Stimulated activated CD8-positive, alpha-beta memory T cell treated with anti-CD3 and anti-CD28 coated beads, Interleukin-7, amount 100 ng/mL, for 48 hours (primary cell): ENCODE measurements at places on chromosomes 7 and 10.

DNA sequence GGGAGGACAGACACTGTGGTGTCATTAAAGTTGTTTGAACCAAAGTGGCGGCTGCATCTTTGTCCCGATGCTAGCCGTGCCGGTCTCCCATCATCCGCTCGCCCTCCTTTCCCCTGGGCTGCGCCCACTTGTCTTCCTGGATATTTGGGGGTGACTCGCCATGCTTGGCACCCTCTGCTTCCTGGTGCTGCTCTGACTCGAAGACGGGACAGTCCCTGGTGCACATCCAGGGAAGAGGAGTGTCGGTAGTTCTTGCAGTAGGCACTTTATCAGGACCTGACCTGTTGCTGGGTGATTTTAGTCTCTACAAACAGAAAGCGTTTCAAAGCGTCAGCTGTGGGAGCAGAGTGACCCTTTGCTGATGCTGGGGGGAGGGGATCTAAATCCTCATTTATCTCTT is 68.3 kb upstream of the DNAJB6 start:
- DNase-seq: no peak

GRCh38 chr7:85471307-85471706 is 284.5 kb upstream of the SEMA3D start:
- DNase-seq: no peak

DNA sequence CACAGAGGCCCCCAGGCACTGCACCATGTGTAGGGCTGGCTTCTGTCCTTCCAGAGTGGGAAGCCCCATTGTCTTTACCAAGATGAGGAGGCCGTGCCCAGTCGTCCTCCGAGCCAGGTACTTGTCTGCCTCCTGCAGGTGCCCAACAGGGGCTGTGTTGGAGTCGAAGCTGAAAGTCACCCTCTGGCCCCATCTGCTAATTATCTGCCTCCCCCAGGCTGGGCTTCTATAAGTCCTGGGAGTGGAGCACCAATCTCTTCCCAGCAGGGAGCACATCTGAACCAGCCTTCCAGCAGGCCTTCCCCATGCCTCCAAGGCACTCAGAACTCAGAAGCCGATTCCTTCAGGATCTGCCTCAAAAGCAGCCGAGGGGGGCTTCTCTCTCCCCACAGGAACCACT is 11.6 kb upstream of the CHST15 start:
- no peak for DNase-seq

DNA sequence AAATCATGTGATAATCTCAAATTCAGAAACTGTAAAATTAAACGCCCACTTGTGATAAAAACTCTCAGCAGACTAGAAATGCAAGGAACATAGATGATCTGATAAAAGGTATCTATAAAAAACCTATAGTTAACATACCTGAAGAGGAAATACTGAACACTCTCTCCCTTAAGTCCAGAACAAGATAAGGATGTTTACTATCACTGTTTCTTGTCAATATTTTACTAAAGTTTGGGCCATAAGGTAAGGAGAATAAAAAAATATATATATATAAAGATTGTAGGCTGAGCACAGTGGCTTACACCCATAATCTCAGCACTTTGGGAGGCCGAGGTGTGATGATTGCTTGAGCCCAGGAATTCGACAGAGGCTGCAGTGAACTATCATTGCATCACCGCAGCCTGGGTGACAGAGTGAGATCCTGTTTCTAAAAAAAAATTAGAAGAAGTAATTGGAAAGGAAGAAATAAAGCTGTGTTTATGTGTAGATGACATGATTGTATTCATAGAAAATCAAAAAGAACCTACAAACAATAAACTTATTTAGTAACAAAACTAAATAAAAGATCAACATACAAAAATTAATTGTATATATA is 28.4 kb downstream of the MPLKIP start:
- DNase-seq: no peak

DNA sequence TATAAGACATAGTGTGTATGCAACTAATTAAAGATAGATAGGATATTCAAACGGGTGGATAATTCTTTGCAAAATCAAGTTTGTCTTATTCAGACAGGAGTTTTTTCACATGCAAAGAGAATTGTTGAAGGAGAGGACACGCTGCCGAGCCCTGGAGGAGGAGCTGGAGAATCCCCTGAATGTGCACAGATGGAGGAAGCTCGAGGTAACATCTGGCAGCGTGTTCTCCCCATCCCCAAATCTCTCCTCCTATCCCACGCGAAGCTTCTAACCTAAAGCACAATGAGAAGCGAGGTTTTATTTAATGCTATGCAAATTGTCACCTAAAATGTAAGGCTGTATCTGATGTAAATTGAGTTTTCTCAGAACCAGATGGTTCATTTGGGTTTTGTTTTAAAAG is 50.0 kb downstream of the CFAP58 start:
- no peak for DNase-seq

- peak; percentile 47 for DNase-seq
Measured at GRCh38 chr7:36986948-36987724, 262.8 kb upstream of the AOAH start.

DNA sequence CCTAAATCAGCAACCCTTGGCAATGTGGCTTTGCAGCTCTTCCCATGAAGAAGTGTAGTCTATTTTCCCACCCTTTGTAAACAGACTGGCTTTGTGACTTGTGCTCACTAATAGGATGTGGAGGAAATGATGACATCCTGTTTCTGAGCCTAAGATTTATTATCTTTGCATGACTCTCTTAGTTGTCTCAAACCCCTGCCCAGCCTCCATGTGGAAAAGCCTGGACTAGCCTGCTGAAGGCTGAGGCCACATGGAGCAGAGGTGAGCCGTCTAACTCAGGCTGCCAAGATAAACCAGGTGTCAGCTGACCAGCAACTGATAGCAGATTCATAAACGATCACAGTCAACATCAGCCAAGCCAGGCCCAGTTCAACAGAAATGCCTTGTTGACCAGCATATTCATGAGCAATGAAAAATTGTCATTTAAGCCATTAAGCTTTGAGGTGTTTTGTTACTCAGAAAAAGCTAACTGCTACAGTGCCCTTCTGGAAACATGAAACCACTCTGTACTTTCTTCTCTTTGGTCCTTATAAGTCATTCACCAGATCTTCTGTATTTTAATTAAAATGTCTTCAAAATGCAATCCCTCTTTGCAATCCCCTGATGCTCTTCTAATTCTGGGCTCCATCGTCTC is 586.3 kb upstream of the ANKRD30A start:
- DNase-seq: no peak
